Foreskin keratinocyte (primary cell): ENCODE measurements at places on chromosomes 2 and 18. TPM values are rescaled to one million over a fixed set of nuclear protein-coding genes. Genes with fewer than 3 reads are reported as not detected.

DNA sequence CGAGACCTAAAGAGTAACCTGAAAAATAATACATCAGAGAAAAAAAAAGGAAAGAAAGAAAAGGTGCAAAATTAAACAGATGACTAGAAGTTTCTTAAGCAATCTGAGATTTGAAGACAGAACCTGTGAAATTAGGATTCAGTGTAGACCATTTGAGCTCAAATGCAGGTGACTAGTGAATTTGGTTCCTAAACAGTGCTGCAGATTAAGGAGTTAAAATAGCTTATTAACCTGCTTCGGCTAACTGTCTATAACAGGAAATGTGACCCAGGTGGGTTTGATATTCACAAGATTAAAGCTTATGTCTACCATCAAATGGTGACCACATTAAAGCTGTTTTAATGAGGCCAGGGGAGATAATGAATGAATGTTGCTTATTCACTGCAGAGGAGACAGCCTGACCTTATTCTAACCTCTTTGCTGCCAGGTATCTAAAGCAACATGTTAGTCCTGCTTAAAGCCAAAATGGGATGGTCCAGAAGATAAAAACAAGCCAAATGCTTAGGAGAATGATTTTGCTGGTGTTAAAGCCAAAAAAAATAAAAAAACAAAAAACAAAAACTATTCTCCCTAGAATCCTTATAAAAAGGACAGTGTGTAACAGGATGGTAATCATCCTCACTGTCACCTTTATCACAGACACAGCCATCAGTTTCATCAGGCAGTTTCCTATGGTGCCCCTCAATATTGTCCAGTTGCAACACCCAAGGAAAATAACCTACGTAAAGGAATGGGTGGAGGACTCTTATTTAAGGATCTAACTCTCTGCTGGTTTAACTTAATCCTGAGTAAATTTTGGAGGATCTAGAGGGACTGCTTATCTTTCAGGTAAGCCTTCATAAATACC lies 769.0 kb upstream of the ZEB2 start:
- no peak for DNase-seq

- DNase-seq = no peak
These were observed 94.2 kb downstream of the GULP1 start for GRCh38 chr2:188385857-188386256.

GRCh38 chr2:226894752-226895151 lies 58.9 kb downstream of the RHBDD1 start:
- DNase-seq = no peak

GRCh38 chr2:178635897-178636296 lies 155.6 kb downstream of the PLEKHA3 start:
- DNase-seq = no peak

Gene ABCG8
- not detected in 2 replicates for total RNA-seq
